ENCODE measurements at places on chromosomes 13 and 19.

DNA sequence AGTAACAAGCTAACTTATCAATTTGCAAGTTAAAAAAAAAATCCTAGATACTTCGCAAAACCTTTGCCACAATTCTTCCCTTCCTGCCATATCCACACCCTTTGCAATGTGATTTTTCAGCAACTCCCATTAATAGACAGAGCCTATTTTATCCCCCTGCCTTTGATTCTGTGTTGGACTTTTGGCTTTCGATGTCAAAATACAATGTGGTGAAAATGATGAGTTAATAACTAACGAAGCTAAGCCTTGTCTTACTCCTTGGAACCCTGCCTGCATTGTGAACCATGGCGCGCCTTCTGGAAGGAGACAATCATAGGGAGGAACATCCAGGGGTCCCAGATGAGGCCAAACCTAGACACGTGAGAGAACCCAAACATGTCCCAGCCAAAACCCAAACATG is 6.4 kb downstream of the CYP4F2 start:
- no peak for DNase-seq

DNA sequence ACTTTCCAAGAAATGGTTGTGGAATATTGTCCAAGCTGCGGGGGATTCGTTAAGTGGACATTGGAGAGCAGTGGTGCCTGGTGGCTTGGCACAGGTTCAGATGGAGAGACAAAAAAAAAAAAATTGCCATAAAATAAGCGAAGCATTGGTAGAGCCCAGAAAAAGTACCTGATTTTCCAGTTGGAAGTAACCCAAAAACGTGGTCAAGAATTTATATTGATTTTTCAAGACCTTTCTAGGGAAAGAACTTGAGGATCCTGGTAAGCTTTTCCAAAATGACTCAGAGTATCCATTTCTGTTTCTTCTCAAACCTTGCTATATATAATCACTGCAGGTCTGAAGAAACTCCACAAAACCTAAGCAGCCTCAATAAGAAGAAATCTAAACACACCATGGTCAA is 94.6 kb downstream of the ING1 start:
- DNase-seq, result no peak

- no peak for DNase-seq
Measured at GRCh38 chr19:32068793-32069192, 276.6 kb upstream of the ZNF507 start.

DNA sequence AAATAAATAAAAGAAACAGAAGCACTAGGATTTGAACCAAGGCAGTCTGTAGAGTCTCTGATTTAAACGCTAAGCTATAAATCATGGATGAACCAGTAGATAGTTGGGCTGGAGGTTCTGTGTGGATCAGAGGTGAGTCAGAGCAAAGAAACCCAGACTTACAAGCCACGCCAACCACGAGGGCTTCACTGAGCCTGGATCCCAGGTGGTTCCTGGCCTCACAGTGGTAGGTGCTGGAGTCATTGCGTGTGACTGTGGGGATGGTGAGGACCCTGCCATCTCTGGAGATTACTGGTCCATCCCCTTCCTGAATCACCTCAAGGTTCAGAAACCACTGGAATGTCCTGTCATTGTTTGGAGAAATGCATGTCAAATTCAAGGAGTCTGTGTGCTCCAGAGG is 19.3 kb upstream of the CEACAM20 start:
- no peak for DNase-seq

DNA sequence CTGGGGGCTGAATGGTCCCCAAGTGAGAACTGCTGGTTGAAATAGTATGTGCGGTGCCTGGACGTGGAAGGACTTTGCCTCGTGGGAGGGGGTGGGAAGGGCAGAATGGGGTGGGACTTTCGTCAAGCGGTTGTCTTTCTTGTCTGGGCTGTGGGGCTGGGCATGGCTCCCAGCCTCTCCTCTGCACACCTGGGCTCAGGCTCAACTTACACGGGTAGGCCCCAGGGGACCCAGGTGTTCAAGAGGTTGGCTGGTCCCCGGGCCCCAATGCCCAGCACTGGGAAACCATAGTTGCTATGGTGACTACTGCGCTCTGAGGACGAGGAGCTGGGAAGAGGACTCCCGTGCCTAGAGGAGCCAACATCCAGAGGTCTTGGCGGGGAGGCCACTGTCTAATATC is 7.3 kb downstream of the NWD1 start:
- DNase-seq, result no peak

DNA sequence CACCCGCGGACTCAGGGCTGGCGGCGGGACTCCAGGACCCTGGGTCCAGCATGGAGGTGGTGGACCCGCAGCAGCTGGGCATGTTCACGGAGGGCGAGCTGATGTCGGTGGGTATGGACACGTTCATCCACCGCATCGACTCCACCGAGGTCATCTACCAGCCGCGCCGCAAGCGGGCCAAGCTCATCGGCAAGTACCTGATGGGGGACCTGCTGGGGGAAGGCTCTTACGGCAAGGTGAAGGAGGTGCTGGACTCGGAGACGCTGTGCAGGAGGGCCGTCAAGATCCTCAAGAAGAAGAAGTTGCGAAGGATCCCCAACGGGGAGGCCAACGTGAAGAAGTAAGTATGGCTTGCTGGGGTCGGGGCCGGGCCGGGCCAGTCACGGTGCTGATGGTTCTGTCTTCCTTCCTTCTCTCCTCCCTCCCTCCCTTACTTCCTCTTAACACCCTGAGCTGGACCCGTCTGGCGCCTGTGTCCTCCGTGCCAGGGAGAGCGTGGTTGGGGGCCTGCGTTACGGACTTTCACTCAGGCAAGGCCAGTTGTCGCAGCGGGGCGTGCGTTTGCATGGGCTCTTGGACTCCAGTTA is 1.4 kb downstream of the STK11 start:
- DNase-seq, result no peak

GRCh38 chr19:18660051-18660910 is 23.2 kb upstream of the CRTC1 start:
- no peak for DNase-seq

- no peak for DNase-seq
Measured at GRCh38 chr13:44905556-44905955, 83.7 kb downstream of the NUFIP1 start.

DNA sequence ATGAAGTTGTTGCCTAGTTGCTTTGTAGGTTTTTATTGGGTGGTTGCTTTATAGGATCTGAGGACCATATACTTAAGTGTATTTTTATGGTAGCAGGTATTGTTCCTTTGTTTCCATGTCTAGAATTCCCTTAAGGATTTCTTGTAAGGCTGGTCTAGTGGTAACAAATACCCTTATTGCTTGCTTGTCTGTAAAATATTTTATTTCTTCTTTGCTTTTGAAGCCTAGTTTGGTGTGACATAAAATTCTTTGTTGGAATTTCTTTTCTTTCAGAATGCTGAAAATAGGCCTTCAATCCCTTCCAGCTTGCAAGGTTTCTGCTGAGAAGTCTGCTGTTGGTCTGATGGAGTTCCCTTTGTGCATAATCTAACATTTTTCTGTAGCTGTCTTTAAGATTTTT is 18.1 kb upstream of the ZSCAN5A start:
- no peak for DNase-seq

DNA sequence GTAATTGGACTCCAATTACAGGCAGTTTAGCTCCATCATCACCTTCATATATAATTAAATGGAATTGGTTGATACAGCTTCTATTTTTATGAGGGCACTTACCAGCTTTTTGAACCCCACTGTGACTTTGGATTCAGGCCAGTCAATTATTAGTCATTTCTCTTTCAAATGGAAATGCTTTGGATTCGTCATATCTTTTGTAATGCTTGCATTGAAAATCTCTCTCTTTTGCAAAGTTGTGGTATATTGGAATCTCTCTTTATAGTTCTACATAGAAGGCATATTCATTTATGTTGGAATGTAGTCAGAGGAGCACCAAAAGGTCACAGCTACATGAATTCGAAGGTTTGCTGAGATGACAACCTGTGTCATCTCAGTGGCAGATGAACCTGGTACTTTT is 1074.3 kb upstream of the SLC10A2 start:
- no peak for DNase-seq

DNA sequence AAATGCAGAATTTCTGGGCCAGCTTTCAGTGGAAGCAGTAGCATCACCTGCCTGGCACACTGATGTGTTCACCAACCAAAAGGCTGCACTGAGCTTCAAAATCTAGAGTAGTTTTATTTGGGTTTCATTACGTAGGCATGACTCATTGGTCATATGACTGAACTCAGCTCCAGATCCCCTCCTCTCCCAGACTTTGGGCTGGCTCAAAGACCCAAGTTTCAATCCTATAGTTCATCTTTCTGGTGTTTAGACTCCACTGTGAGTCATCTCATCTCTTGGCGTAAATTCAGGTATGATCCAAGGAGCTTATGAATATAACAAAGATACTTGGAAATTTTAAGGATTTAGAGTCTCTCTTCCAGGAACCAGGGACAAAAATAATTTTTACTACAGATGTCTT is 17.7 kb downstream of the ZMYM5 start:
- no peak for DNase-seq

DNA sequence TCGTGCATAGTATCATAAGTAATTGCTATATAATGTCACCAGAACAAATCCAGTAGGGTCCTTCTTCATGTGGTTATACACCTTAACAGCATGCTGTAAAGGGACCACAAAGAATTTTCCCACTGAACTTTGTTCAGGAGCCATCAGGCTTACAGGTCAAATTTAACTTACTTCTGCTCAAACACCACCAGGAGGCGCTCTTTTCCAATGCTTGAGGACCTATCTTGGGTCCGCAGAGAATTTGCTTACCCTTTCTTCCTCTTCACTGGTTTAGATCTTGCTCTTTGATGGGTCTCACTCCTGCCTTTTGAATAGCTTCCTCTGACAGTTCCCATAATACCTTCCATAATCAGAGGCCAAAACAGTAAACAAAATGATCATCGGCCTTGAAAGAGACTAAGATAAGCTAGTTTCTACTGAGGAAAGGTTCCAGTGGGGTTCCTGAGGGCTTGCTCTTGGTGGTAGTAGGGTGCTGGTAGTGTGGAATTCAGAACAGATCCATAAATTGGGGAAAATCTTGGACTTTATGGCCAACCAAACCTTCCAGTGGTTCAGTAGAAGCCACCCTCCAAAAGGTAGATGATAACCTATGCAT is 37.4 kb downstream of the SCGB2B2 start:
- DNase-seq, result peak; percentile 23

GRCh38 chr13:34419025-34419424 is 523.0 kb upstream of the NBEA start:
- no peak for DNase-seq

- no peak for DNase-seq
Measured at GRCh38 chr13:28471421-28471820, 23.5 kb downstream of the FLT1 start.

GRCh38 chr13:37869506-37869755 is 141 bp downstream of the TRPC4 start:
- DNase-seq, result no peak

DNA sequence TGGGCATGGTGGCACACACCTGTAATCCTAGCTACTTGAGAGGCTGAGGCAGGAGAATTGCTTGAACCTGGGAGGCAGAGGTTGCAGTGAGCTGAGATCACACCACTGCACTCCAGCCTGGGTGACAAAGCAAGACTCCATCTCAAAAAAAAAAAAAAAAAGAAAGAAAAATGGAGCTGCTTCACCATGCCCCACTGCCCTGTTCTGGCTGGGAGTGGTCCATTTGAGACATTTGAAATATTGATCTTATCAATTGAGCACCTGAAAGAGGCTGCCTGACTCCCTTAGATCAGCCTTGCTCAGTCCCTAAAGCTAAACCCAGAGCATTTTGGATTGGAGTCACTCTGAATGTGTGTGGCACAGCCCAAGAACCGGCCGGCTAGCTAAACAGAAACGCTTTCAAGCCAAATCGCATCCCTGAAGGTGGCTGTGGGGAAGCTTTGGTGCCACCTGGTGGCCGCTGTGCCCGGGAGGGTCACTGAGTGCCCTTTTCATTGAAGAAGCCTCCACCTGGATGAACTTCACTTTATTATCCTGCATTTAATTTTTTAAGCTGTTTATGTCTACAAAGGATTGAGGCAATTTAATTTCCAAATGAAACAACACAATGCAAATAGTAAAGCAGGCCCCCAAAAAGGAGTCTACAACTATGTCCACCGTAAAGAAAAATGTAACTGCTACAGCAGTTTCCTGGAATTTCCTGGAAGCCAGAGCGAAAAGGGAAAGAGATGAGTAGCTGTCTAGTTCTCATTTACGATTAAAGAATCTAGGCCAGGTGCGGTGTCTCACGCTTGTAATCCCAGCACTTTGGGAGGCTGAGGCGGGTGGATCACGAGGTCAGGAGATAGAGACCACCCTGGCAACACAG is 53.1 kb upstream of the SERPINE3 start:
- DNase-seq, result peak; percentile 12

DNA sequence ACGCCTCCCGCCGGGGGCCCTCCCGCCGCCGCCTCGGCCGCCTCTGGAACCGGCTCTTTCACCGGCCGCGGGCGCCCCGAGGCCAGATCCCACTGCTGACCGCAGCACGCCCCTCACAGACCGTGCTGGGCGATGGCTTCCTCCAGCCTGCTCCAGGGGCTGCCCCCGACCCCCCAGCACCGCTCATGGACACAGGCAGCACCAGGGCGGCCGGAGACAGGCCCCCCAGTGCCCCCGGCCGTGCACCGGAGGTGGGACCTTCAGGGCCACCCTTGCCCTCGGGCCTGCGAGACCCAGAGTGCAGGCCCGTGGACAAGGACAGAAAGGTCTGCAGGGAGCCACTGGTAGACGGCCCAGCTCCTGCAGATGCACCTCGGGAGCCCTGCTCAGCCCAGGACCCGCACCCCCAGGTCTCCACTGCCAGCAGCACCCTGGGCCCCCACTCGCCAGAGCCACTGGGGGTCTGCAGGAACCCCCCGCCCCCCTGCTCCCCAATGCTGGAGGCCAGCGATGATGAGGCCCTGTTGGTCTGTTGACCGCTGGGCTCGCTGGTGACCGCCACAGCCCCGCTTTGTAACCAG is 13.0 kb downstream of the LRP3 start:
- DNase-seq, result no peak

GRCh38 chr13:113656831-113657671 is 947 bp downstream of the ATP4B start:
- no peak for DNase-seq

- no peak for DNase-seq
Measured at GRCh38 chr13:29457299-29457698, 138.2 kb downstream of the SLC7A1 start.

DNA sequence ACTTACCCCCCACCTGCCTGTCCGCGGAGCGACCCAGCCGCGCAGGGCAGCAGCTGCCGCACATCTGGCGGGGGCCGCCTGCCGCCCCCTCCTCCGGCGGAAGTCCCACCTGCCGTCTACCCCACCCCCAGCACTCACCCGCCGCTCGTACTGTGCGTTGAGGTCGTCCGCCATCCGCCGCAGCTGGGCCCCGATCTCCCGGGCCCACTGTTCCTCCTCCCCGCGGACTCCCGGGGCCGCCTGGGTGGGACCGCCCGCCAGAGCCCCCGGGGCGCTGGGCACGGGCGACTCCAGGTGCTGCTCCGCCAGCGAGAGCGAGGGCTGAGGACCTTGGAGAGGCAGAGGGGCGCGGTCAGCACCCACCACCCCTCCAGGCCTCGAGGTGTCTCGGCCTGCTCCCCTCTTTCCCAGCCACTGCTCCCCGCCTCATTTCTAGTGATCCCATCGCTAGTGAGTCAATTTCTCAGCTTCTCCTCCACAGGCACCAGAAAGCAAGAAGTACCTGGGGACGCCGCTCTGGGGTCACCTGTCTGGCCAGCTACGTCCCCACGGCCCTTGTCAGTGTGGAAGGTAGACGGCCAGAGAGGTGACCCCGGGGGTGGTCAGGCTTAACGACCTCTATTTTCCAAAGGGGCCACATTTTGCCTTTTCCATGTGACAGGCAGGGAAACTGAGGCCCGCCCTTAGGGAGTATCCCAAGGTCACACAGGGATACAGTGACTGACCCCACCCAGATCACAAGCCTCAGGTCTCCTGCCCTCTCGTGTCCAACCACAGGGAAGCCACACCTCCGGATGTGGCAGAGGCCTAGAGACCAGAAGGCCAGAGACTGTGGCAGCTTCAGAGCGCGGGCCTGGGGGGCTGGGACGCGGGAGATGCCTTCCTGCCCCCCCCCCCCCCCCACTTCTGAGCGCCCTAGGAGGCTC is 4.3 kb downstream of the BBC3 start:
- DNase-seq, result no peak
